ENCODE measurements at places on chromosomes 6 and 20.

- no peak for DNase-seq
Measured at GRCh38 chr6:11732036-11732631, 46.5 kb downstream of the ADTRP start.

DNA sequence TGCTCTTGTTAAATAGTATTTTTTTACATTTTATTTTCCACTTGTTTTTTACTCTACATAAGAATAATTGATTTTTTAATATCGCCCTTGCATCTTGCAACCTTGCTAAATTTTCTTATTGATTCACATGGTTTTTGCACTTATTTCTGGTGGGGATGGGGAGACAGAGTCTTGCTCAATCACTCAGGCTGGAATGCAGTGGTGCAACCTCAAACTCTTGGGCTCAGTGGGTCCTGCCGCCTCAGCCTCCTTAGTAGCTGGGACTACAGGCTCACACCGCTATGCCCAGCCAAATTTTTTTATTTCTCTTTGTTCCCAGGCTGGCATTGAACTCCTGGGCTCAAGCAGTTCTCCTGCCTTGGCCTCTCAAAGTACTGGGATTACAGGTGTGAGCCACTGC, 30.3 kb downstream of the LIN28B start:
- DNase-seq, result no peak

GRCh38 chr6:41527721-41528408, 18.3 kb upstream of the FOXP4 start:
- DNase-seq, result no peak

GRCh38 chr6:44390158-44390683, 2.7 kb downstream of the CDC5L start:
- DNase-seq, result no peak

- no peak for DNase-seq
Measured at GRCh38 chr6:5680095-5680494, 326.6 kb downstream of the NRN1 start.

DNA sequence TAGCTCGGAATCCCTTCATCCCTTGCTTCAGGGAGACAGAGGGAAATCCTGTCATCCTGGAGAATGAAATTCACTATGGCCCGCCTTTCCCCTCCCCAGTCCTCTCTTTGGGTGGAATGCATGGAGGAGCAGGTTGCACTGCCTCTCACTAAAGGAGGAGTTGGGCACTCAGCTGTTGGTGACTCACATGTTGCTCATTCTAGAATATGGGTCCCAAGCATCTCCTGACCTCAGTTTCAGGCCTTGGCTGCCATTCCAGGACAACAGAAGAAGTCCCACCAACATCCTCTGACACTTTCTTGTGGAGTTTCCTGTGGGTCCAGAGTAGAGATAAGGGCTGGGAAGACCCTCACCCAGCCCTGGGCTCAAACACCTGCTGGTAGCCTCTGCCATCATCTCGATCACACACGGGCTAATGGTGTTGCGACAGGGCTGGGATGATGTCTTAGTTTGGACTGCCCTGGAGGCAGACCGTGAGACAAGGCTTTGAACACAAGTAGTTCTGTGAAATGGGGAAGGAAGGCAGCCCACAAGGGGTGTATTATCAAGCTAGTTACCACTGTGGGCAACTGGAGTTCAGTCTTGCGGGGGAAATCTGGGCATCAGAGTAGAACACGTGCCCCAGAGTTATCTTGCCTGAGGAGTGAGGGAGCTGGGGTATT, 52.4 kb upstream of the RNF24 start:
- DNase-seq, result no peak

GRCh38 chr20:16955971-16956370, 207.8 kb downstream of the OTOR start:
- no peak for DNase-seq

DNA sequence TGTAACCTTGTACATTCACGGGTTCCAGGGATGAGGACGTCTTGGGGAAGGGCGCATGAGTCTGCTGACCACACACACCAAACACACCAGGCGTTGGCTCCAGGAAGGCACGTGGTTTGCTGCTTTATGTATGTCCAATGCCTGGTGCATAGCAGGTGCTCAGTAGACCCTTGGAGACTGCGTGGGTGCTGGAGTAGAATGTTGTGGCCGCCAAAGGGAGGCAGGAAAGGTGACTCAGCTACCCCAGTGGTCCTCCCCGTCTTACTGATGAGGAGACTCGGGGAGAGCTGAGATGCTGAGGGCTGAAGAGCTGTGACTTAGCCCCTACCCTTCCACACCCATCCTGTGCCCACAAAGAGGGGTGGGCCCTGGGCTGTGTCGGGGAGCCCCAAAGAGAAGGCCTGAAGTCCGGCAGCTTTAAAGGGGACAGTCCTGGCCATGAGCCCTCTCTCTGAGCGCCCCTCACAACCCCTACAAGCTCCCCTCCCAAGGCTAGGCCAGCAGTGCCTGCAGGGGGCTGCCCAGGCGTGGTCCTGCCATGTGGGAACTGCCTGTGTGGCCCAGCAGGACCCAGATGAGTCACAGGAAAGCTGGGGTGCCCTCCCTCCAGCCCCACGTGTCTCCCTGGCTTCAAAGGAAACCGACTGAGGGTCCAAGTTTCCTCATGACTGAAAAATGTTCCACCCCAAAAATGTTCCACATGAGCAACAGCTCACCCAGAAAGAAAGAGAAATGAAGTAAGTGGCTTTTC, 28.0 kb upstream of the PTGIS start:
- DNase-seq, result no peak

DNA sequence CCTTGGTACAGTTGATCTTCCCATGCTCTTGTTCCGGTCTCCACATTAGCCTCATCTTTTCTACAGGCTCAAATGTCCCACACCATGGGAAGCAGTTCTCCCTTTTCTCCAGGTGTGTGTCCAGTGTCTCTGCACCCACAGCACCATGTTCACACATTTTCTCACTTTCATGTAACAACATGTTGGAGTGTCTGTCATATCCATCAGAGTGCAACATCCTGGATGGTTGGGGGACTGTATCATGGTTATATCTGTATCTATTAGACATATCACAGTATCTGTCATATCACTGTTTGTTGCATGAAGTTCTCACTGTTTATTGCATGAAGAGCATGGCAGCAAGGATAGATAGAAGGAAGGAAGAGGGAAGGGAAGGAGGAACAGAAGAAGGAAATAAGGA, 635.6 kb downstream of the EPM2A start:
- no peak for DNase-seq

GRCh38 chr6:146944077-146944476, 260.1 kb upstream of the STXBP5 start:
- no peak for DNase-seq

GRCh38 chr20:12076200-12076599, 158.5 kb downstream of the BTBD3 start:
- DNase-seq, result no peak

GRCh38 chr6:149934249-149935156, 7.3 kb upstream of the ULBP2 start:
- peak; percentile 78 for DNase-seq

- DNase-seq, result no peak
Measured at GRCh38 chr20:38620441-38620840, 18.8 kb downstream of the ARHGAP40 start.

GRCh38 chr6:25608558-25609174, 43.3 kb upstream of the SCGN start:
- DNase-seq, result no peak

GRCh38 chr6:68975064-68975463, 340.0 kb downstream of the ADGRB3 start:
- DNase-seq, result no peak

- DNase-seq, result no peak
Measured at GRCh38 chr20:1472556-1473245, 6.1 kb upstream of the NSFL1C start.

DNA sequence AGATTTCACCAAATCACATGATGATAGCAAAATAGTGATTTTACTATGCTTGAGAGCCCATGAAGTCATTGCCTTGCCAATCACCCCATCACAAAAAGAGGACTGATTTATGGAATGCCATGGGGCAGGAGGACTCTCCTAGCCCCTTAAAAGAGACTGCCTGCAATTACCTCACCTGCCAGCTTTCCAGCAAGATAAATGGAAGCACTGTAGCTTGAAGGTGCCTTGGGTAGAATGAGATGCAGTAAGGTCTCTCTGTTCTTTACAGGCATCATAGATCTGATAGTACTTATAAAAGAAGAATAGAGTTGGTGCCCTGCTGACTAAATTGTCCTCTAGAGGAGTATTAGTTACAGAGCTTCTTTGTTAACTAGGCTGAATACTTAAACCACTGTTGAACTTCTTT, 242.3 kb downstream of the TMEM242 start:
- DNase-seq, result no peak

GRCh38 chr6:53241938-53242337, 93.3 kb upstream of the GCM1 start:
- no peak for DNase-seq

- no peak for DNase-seq
Measured at GRCh38 chr6:147281895-147282565, 77.8 kb downstream of the STXBP5 start.

GRCh38 chr6:83247471-83247870, 54.3 kb downstream of the RWDD2A start:
- DNase-seq, result no peak

Data from CD8-positive, alpha-beta T cell (primary cell).